ELF-1 (cell line): ENCODE measurements at places on chromosomes 1 and 21.

GRCh38 chr1:222452031-222452430, 95.9 kb downstream of the HHIPL2 start:
- DNase-seq = no peak

DNA sequence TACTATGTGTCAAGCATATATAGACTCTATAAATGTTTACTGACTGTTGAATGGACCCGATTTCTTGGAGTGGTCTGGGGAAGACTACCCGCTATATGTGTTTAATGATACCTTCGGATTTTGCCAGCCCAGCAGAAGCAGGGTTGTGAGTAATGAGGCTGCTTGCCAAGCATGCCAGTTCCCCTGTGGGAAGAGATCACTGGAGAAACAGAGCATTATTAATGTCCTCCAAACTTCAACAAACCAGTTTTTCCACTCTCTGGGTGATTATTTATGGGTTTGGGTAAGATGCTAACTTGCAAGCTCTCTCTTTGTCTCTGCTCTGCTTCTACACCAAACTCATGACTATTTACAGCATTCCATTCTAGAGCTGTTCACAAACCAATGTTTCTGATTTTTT, 25.1 kb upstream of the PHGDH start:
- DNase-seq = no peak

DNA sequence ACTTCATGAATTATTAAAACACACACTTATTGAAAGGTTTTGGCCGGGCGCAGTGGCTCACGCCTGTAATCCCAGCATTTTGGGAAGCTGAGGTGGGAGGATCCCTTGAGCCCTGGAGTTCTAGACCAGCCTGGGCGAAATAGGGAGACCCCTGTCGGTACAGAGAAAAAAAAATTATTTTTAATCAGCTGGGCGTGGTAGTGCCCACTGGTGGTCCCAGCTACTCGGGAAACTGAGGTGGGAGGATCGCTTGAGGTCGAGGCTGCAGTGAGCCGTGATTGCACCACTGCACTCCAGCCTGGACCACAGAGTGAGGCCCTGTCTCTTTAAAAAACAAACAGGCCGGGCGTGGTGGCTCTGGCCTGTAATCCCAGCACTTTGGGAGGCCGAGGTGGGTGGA, 1.7 kb downstream of the GABPB2 start:
- DNase-seq = no peak

- no peak for DNase-seq
These were observed 7.0 kb upstream of the KISS1 start for GRCh38 chr1:204203206-204203767.

DNA sequence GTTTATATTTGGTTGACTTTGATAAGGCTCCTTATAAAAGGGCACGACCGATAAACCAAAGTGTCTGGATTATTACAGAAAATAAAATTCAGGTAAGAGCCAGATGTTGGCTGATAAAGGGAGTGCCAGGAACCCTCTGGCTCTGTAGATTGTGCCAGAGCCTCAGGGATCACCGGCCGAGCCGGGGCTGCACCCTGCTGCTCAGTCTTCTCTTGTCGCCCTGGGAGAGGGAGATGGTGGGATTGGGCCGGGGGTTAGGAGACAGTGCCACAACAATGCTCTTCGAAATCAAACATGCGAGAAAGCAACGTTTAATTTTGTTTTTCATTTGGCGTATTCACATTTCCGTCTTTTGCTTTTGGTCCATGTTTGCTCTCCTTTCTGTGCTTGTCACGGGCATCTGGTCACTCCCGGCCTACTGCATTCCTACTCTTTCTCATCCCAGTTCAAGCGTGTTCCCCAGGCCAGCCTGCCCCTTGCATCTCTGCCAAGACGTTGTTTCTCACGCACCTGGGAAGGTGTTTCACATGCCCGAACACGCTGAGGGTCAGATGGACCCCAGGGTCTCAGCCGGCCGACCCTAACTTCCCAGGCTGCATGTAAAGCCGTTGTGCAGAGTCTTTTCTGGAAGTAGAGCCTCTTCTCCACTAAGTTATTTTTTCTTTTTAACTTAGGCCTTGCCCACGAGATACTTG, 18.8 kb upstream of the C2CD2 start:
- no peak for DNase-seq

- DNase-seq = no peak
These were observed 4.3 kb upstream of the NR1I3 start for GRCh38 chr1:161242313-161242712.

DNA sequence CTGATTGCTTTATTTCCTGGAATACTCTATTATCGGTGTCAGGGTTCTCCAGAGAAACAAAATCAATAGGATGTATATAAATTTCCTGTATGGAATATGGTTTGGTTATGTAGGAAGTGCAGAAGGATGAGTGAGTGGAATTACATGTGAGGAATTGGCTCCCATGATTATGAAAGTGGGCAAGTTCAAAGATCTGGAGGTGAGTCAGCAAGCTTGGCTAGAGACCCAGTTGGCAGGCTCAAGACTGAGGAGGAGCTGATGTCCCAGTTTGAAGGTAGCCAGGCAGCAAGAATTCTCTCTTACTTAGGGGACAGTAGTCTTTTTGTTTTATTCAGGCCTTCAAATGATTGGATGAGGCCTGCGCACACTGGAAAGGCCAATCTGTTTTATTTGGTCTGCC, 57.5 kb downstream of the MAP3K7CL start:
- no peak for DNase-seq

DNA sequence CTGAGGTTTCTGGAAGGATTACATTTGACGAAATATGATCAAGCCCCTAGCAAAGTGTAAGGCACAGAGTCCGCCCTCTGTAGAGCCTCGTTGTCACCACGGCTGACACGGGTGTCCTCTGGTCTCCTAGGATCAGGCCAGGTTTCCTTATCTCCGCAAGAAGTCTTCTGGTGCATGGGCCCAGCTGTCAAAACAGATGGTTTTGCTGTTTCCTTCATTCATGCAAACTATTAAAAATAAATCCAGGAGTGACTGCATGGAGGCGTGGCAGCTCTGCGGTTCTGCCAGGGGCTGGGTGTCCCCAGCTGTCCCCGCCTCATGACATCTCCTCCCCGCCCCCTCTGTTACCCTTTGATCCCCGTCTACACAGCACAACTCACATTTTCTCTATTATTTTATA, 209.0 kb downstream of the DYRK1A start:
- no peak for DNase-seq

GRCh38 chr1:230145953-230146476, 79.0 kb downstream of the GALNT2 start:
- no peak for DNase-seq

DNA sequence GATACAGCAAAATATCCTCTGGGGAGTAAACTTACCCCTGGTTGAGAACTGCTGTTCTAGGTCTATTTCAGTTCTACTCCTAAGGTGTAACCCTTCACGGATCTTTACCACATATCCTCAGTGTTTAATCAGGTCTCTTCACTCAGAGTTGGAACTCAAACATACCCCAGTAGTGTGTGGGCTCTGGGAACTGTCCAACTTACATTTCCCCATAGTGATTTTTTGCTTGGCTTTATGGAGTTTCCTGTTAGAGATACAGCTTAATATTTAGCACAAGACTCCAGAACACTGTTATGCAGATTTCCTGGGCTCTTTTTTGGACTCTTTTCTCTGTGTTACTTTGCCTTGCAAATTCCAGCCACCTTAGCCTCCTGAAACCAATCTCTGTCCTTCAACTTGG, 26.7 kb upstream of the LIN9 start:
- no peak for DNase-seq

- no peak for DNase-seq
These were observed 454.0 kb upstream of the C1orf87 start for GRCh38 chr1:60527567-60527966.

GRCh38 chr21:19048098-19048672, 644.6 kb upstream of the TMPRSS15 start:
- no peak for DNase-seq

GRCh38 chr1:16013220-16013907, 4.5 kb downstream of the HSPB7 start:
- DNase-seq = peak; percentile 79

DNA sequence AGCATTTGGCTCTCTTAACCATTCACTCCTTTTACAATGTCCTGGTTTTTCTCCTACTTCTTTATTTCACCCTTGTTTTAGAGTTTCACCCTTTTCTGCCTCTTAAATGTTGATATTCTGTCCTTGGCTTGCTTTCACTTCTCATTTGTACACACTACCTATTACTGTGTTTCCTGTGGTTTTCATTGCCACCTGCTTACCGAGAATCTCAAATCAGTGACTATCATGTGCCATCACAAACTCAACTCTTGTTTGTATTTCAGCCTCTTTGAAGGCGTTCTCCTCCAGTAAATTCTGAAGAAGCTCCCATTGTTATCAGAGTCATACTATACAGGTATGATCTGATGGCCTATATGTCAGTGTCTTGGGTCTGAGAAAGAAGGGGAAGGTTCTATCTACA, 65.7 kb downstream of the NPHS2 start:
- DNase-seq = no peak

DNA sequence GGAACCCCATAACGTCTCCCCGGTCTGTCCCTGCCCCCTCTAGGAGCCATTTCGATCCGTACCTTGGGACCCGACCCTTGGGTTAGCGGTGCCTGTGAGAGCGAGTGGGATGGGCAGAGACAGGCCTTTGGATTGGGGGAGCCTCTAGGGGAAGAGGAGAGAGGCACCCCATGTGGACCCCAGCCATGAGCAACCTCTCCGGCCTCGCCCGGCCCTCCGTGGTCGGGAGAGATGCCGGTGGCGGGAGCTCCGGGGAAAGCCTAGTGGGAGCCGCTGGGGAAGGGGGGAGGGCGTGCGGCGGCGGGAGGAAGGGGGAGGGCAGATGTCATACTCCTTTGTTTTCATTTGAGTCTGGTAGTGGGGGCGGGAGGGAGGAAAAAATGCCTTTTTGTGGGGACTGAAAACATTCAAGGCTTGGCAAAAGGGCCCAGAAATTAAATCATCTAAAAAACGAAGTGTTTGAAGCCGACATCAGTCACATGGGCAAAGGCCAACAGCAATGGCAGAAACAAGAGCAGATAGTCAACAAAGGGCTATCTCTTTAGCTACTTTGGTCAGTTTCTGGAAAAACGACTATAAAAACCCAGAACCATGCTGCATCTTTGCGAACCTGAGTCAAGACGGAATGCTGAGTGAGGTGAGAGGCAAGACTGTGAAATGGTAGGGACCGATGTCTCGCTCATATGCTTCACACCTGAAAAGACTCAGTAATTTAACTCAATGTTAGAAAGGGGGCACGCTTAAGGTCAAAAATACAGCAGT, 758 bp downstream of the PTBP2 start:
- peak; percentile 59 for DNase-seq

DNA sequence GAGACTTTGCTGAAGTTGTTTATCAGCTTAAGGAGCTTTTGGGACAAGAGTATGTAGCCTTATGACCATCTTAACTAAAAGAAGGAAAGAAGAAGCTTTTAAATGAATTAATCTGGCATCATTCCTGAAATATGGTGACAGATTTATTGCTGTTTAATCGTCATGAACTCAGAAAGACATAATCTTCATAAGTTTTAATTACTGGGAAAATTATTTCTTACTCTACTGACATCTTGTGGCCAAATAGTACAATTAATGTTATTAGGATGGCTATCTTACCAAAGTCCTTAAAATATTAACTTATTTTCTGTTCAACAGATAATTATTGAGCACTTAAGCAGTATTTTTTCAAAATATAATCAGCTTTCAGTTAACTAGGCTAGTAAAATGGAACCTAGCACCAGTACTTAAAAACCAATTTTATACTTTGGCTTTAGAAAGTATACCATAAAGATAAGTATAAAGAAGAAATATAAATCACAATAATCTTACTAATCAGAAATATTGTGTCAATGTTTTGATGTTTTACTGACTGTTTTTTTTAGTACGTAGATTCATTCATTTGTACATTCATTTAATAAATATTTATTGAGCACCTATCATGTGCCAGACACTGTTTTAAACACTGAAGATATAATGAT, 34.7 kb upstream of the GPR25 start:
- no peak for DNase-seq

DNA sequence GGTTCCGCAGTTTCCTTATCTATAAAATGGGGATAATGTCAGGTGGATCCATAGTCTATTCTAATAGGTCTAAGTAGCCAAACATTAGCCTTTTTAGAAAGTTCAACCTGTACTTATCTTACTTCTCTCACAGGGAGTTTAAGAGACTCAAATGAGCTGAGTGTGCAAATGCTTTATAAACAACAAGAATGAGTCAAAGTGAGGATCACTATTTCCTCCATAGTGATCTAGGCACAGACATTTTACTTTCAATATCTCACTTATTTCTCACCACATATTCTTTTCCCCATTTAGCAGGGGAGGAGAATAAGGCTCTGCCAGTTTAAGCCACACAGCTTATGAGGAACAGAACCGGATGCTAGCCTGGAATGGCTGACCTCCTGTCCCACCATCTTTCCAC, 92.1 kb upstream of the LMO4 start:
- DNase-seq = no peak

DNA sequence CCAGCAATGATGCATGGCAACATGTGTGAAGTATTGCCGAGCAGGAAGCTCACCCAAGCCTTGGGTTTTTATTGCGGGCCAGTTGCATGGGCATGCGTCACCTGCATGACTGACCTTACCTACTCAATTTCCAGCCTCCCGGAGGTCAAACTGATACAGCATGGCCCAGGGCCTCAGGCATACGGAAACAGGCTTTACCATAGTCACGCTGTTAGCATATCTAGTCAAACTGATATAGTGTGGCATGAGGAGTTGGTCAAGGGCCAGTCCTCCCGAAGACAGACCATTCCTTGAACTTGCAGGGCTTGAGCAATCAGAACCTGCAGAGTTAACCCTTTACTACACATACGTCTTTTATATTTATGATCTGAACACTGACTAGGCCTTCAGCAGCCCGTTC, 6.4 kb upstream of the DUSP12 start:
- DNase-seq = no peak

- DNase-seq = peak; percentile 86
These were observed 1.2 kb upstream of the KIRREL1 start for GRCh38 chr1:157992031-157992832.

- no peak for DNase-seq
These were observed 50.5 kb downstream of the PDE9A start for GRCh38 chr21:42703965-42704364.

DNA sequence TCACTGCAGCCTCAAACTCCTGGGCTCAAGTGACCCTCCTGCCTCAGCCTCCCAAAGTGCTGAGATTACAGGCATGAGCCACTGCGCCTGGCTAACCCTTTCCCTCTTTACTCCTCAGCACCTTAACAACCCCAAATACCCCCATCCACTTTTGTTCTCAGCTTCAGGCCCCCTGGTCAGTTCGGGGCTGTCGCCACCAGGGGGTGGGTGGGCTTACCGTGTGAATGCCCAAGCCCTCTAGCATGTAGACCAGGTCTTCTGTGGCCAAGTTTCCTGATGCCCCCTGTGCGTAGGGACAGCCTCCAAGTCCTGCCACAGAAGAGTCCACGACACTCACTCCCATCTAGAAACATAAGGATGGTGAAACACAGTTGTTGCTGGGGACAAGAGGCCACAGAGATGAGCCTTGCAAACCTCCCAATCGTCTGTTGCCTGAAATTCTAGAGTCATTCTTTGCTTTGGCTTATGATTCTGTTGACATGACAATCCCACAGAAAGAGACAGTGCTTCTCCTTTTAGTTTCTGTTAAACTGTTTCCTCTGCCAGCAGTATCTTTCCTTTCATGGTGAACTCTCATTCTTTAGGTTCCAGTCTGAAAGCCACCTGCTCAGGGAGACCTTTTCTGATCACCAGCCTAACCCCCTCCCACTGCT, 3.8 kb upstream of the GALE start:
- peak; percentile 44 for DNase-seq

GRCh38 chr1:92310185-92310597, 11.3 kb downstream of the RPAP2 start:
- no peak for DNase-seq
